Fibroblast of villous mesenchyme (primary cell): ENCODE measurements at places on chromosomes 13 and 19.

- peak; percentile 85 for DNase-seq
Measured at GRCh38 chr19:56091751-56092546, 29.1 kb downstream of the ZNF787 start.

- DNase-seq: peak; percentile 68
Measured at GRCh38 chr13:97471711-97472110, 37.7 kb downstream of the RAP2A start.

DNA sequence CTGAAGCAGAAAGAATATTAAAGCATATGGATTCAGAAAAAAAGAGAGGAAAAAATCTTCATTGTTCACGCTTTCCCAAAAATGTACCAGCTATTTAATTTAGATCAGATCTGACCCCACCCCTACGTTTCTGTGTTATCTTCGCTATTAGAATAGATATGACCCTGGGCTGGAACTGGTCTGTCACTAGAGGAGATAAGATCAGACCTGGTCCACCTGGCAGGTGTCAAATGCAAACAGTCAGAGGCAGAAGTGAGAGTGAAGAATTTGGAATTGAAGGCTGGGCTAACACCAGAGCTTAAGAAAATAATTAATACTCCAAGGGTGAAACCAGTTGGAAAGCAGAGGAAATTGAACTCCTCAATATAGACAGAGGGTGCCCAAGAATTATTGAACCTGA lies 30.0 kb upstream of the MBNL2 start:
- no peak for DNase-seq

GRCh38 chr13:43979492-43979891 lies 99.8 kb downstream of the LACC1 start:
- DNase-seq: no peak

GRCh38 chr13:40961826-40962225 lies 57.3 kb downstream of the ELF1 start:
- no peak for DNase-seq
